ENCODE measurements at places on chromosomes 6 and 20.

DNA sequence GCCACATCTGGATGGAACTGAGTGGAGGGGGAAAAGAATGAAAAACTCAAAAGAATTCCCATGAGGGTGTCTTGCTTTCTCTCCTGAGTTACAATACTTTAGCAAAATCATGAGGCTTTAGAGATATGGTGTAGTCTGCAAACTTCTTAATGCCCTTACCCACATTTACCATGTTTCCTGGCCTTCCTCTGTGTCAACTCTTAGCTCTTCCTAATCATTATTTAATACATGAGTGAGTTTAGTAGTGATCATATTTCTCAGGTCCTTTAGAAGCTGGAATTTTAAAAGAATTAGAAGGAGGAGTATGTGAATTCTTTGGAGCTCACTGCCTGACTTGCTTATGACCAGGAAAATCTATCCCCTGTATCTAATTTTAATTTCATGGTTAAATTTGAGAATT lies 39.0 kb downstream of the STX11 start:
- DNase-seq: no peak

- DNase-seq: no peak
Observed at GRCh38 chr6:75926293-75927168, 145.9 kb downstream of the IMPG1 start.

DNA sequence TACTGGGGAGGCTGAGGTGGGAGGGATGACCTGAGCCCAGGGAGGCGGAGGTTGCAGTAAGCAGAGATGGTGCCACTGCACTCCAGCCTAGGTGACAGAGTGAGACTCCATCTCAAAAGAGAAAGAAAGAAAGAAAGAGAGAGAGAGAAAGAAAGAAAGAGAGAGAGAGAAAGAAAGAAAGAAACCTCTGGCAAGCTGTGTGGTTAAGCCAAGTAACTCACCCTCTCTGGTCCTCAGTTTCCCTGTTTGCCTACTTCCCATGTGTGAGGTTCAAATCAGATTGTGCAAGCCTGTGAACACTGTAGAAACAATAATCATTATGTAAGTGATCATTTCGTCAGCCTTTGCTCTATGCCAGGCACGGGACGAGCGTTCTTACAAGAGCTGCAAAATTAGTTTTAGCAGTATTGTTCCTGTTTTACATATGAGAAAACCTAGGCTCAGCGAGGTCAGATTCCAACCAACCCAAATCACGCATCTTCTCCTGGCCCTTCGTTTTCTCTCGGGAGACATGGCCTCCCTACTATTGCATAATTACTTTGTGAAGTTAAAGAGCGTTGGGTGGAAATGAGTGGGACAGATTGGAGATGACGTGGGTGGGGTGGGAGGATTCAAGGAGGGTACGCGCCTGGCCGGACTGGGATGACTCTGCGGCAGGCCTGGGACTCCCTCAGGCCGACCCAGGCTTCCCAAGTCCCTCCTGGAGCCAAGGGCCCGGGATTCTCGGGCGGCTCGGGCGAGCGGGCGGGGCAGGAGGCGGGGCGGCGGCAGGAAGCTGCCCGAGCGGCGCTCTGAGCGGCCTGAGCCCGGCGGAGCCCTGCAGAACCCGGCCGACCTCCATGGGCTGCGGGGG lies at the start of gene SNX21:
TSS of gene SNX21 (plus strand) at position 770 of the 853 bp plus-strand sequence. CDS start 121 bp downstream, outside the sequence.
- DNase-seq: no peak

DNA sequence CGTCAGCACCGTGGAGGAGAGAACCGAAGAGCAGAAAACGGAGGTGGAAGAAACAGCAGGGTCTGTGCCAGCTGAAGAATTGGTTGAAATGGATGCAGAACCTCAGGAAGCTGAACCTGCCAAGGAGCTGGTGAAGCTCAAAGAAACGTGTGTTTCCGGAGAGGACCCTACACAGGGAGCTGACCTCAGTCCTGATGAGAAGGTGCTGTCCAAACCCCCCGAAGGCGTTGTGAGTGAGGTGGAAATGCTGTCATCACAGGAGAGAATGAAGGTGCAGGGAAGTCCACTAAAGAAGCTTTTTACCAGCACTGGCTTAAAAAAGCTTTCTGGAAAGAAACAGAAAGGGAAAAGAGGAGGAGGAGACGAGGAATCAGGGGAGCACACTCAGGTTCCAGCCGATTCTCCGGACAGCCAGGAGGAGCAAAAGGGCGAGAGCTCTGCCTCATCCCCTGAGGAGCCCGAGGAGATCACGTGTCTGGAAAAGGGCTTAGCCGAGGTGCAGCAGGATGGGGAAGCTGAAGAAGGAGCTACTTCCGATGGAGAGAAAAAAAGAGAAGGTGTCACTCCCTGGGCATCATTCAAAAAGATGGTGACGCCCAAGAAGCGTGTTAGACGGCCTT lies 41.6 kb downstream of the ZBTB2 start:
- no peak for DNase-seq

DNA sequence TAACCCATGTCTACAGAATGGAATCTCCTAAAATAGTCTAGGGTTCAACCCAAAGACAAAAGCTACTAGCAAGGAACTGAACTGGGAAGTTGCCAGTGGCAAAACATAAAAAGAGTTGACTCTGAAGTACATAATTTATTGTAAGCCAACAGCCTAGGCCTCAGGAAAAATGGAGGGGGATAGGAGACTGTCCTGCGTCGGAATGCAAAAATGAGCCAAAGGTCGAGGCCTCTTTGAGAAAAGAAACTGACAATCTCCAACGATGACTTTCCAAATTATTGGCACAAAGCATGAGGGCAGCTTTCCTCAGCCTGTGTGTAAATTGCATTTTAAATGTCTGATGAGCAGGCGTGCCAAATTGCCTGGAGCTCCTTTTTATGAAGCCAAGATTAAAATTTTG lies 2.1 kb downstream of the COL12A1 start:
- no peak for DNase-seq

- DNase-seq: no peak
Observed at GRCh38 chr6:108751282-108751681, 96.9 kb upstream of the ARMC2 start.

GRCh38 chr6:157069585-157069984 lies 253.7 kb downstream of the TMEM242 start:
- DNase-seq: no peak

GRCh38 chr6:52155791-52156576 lies 30.2 kb upstream of the IL17A start:
- DNase-seq: no peak

DNA sequence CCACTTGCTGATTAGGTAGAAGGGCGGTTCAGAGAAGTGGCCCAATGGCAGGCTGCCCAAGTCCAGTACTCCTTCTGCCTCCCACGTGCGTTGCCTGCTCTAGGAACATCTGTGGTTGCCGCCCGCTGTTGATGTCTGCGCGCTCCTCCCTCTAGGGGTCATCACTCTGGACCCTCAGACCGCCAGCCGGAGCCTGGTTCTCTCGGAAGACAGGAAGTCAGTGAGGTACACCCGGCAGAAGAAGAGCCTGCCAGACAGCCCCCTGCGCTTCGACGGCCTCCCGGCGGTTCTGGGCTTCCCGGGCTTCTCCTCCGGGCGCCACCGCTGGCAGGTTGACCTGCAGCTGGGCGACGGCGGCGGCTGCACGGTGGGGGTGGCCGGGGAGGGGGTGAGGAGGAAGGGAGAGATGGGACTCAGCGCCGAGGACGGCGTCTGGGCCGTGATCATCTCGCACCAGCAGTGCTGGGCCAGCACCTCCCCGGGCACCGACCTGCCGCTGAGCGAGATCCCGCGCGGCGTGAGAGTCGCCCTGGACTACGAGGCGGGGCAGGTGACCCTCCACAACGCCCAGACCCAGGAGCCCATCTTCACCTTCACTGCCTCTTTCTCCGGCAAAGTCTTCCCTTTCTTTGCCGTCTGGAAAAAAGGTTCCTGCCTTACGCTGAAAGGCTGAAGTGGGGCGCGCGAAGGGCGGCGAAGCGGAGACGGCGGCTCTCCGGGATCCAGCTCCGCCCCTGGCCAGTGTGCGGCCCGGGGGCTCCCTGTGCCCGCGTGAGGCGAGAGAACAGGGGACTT lies 8.5 kb downstream of the TRIM15 start:
- DNase-seq: no peak

GRCh38 chr6:27726619-27727023 lies 185.6 kb downstream of the OR2B2 start:
- DNase-seq: no peak

GRCh38 chr6:9159051-9159450 lies 723.7 kb upstream of the SLC35B3 start:
- no peak for DNase-seq

- DNase-seq: no peak
Observed at GRCh38 chr6:1870251-1870650, 260.5 kb downstream of the FOXC1 start.

DNA sequence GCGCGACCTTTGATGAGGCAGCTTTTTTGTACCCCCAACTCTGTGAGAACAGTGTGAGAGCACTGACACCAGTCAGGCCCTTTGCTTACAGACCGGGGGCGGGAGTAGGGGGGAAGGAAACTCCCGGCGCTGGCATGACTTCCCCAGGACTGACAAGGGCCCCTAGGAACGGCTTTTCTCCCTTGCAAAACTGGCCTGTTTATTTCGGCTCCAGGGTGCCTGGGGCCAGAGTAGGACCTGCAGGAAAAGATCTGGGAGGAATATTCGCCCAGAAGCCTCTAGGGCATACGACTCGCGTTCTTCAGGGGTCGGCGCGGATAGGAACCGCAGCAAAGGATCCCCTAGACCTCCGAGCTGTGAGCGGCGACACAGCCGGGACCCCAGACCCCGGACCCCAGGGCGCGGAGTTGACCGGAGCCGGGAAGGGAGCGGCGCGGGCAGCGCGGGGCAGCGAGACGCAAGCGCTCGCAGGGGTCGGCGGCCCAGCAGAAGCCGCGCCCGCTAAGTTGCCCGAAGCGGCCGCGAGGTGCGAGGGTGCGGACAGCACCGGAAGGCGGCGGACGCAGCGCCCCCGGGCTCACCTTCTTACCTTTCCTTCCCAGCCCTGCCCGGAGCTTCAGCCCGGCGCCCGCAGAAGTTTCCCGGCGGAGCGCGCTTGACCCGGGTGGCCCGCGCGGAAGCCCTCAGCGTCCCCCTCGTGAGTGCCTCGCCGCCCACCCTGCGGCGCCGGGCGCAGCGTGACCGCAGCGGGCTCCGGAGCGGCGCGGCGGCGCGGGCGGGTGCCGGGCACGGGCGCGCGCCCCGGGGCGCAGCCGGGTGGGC lies at the start of gene POPDC3:
TSS of gene POPDC3 (minus strand) at position 771 of the 822 bp plus-strand sequence. CDS start 18,105 bp downstream, outside the sequence.
- no peak for DNase-seq

- no peak for DNase-seq
Observed at GRCh38 chr6:137733372-137733771, 133.7 kb upstream of the TNFAIP3 start.

DNA sequence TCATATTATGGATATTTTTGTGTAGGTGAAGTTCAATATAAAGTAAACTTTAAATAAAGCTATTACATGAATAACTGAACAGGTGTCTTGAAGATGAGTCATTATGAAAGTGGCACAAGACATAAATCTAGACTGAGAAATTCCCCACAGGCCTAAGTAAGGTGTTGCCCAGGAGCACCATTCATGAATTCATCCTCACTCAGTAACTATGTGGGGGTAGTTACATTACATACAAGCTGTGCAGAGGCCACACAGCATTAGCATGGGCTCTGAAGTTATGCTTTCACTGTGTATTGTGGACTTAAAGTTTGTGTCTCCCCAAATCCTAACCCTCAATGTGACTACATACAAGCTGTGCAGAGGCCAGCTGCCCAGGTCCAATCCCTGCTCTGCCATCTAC lies 65.9 kb downstream of the BCAS1 start:
- DNase-seq: no peak

- DNase-seq: no peak
Observed at GRCh38 chr20:61528591-61528990, 276.5 kb downstream of the CDH4 start.

DNA sequence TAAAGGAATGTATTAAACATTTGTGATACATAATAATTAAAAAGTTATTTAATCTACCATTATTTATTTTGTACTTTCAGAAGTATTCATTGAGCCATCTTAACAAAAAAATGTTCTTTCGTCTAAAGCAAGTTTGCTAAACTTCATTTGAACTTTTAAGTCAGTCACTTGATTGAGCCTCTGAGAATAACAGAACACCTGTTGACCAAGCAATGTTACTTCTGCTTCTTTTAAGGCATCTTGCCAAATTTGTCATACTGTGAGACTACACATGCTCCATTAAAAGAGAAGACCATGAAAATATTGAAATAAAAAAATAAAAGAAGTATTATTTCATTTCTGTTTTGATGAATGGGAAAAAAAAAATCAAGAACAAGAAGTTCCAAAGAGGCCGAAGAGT lies 141.8 kb upstream of the BMP5 start:
- no peak for DNase-seq

DNA sequence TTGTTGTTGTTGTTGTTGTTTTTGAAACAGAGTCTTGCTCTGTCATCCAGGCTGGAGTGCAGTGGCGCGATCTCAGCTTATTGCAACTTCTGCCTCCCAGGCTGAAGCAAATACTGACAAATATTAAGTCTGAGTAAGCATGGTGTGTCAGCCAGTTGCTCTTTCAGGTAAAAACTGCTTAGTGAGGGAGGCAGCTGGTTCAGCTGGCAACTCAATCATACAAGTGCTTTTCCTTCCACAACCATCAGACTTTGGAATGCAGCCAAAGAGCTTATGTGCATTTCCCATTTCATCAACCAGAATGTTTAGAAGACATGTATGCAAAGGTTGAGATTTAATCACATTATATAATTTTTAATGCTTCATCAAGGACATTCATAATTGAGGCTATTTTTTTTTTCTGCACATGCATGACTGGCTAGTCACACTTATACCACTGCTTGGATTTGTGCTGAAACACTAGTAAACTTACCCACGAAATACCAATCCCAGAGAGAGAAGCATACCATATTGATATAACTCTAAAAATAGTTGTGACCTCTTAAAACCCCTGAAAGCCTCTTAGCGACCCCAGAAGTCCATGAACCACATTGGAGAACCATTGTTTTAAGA lies 56.0 kb downstream of the CLIC5 start:
- DNase-seq: no peak

GRCh38 chr6:72922401-72922800 lies 300.5 kb downstream of the KCNQ5 start:
- no peak for DNase-seq

DNA sequence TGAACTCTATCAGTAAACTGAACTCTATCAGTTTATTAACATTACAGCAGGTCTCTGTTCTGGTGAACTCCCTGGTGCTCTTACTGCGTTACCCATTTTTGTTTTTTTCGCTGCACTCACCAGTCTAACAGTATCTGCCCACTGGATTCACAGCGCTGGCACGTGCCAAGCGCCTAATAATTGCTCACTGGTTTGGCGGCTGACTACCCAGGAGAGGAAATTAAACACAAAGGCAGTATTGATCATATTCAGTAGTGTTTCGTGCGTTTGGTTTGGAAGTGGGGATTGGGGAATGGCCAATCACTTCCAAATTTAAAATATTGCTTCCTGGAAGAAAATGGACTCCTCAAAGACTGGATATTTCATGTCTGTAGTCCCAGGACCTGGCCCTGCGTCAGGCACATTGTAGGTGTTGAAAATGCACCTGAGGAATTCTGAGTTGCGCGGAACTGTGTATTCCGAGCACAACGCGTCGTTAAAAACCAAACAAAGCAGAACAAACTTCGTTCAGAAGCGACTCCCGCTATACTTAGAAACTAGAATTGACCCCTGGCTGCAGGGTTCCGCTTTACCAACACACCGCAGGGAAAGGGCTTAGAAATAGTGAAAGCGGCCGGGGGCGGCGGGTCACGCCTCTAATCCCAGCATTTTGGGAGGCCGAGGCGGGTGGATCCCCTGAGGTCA lies 1.1 kb upstream of the RPS12 start:
- no peak for DNase-seq

GRCh38 chr6:5361396-5361795 lies 100.1 kb downstream of the FARS2 start:
- DNase-seq: no peak

Data from stimulated activated CD8-positive, alpha-beta memory T cell treated with anti-CD3 and anti-CD28 coated beads, Interleukin-7, amount 100 ng/mL, for 24 hours (primary cell).